ENCODE measurements at places on chromosomes 6 and 20.

DNA sequence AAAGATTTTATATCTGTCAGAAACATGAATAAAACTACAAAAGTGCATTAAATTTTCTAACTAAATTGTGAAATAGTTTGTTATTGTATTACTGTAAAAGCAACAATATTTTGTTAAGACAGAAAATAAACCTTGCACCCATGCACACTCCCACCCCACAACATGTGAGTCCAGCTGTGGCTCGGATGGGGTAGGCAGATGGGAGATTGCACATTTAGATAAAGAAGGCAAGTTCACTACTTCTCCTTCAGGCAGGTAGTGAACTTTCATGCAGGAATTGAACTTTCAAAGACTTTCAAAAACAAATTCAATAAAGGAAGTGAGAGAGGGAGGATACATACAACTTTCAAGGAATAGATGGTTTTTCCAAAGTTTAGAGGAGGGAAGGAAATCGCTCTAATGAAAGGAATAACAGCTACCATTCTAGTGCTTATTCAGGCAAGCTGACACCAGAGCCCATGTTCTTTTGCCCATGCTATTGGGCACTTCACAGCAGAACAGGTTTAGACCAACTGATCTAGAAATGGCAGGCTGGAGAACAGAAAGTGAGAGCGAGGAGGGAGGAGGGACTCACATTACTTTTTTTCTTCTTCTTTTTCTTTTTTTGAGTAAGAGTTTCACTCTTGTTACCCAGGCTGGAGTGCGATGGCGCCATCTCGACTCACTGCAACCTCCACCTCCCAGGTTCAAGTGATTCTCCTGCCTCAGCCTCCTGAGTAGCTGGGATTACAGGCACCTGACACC lies 28.5 kb downstream of the SF3B5 start:
- DNase-seq, result no peak

- DNase-seq, result no peak
These were observed 53.4 kb downstream of the SLC24A3 start for GRCh38 chr20:19265646-19266374.

DNA sequence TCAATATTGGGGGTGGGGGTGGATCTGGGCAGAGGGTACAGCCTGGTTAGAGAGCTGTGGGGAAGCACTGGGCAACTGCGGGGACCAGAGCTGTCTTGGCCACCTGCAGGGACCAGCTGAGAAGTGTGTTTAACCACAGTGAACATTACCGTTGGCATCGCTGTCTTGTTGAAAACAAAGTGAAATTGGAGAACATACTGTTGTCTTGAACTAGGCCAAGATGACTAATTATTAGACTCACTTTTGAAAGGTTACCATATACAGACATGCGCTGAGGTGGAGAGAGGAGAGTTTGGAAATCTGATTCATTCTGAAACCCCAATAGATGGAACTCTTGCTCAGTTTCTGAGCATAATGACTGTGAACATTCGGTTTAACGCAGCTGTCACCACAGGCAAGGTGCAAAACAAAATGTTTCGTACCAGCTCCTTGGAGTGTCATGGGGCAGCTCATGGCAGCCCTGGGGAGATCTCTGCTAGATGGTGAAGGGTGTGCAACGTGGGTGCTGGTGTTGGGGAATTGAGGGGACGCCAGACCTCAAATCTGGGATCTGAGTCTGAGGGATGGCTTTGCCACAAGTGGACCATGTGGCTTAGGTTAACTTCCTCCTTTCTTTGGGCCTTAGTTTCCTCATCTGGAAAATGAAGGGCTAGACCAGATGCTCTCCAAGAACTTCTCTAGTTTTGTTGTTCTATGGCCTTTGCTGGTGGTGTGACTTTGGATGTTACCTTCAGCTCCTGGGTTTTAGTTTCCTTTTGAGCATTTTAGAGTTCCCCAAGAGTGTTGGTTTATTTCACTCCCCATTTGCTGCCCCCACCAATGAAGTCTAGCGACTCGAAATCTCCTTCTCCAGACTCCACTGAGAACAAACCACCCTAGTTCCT lies 24.6 kb upstream of the GTSF1L start:
- DNase-seq, result no peak

DNA sequence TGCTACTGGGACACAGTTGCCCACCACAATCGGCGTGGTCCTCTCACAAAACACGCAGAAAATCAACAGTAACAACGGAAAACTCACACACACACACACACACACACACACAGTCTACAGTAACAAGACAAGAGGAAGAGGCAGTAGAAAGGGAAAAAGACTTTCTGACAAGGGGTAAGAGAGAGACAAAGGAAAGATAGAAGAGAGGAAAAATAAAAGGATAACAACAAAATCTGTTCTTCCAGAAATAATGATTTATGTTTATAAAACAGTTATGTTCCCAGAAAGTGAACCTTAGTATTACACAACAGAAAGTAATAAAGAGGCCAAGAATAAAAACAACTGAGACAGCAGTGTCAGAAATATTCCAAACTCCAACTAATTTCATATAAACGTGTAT lies 2.9 kb downstream of the RANBP9 start:
- DNase-seq, result peak; percentile 25

DNA sequence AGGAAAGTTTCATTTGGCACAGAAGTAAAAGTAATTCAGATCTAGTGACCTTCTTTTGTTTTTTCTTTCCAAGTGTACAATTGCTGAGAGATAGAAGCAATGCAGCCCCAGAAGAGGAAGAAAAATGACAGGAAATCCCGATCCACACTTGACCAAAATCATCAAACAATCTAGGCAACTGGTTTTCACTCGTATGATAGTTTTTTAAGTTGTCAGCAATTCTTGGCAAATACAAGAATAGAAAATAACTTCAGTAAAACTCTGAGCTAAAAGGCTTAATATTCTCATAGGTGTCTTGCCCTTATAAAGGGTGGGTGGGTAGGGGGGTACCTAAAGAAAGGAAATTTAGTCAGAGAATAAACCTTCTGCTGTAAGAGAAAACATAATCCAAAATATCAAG lies 36.0 kb downstream of the SESN1 start:
- no peak for DNase-seq

GRCh38 chr6:137928286-137928685 lies 61.2 kb downstream of the TNFAIP3 start:
- DNase-seq, result no peak
